ENCODE measurements at places on chromosomes 12 and 14.
A peak's percentile ranks its signal among the peaks of the same experiment; 100 is the strongest.

- DNase-seq: peak; percentile 73
Measured at GRCh38 chr12:6869049-6870021, 2.0 kb downstream of the TPI1 start.

GRCh38 chr14:94282991-94283723 is 9.9 kb downstream of the SERPINA10 start:
- DNase-seq: no peak

- no peak for DNase-seq
Measured at GRCh38 chr12:74999474-74999873, 210.2 kb downstream of the KCNC2 start.

- no peak for DNase-seq
Measured at GRCh38 chr12:12508612-12509011, 54.1 kb downstream of the DUSP16 start.

GRCh38 chr12:11581179-11581755 is 68.2 kb upstream of the ETV6 start:
- DNase-seq: peak; percentile 58

DNA sequence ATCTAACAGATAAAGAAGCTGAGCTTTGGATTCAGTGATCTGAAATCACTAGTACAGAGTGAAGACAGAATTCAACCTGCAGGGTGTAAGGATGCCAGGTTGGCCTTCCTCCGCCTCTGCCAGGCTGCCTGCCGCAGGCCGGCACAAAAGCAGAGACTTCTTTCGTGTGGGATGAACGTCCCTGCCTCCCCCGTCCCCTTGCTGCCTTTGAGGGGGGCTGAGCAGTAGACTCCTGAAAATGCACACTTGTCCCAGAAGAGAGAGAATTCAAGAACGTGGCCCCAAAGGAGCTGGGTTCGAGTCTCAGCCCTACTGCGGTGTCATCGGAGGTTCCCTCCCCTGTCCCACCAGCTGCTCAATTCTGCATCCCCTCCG is 154.3 kb downstream of the BCL11B start:
- DNase-seq: no peak

DNA sequence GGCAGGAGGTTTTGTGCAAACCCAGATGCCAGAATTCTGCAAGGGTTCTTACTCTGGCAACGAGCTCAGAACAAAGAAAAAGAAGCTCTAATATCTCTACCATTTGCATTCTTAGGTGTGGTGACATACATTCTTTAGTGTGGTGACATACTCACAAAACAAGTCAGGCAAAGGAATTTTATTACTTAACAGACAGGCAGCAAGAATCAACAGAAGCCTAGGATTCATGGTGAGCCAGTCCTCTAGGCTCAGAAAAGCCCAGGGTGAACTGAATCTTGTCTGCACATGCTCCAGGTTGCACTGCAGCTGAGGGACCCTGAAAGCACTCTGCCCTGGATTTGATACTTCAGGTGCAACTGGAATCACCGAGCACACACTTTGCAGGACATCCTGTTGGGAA is 122.4 kb upstream of the PTPRQ start:
- DNase-seq: no peak

- no peak for DNase-seq
Measured at GRCh38 chr12:116055895-116056607, 221.4 kb downstream of the MED13L start.

- DNase-seq: no peak
Measured at GRCh38 chr14:89399157-89399556, 17.9 kb downstream of the FOXN3 start.
